ENCODE measurements at places on chromosomes 2 and 18.
A peak's percentile ranks its signal among the peaks of the same experiment; 100 is the strongest.

GRCh38 chr2:117523267-117523666 lies 291.2 kb upstream of the DDX18 start:
- DNase-seq, result no peak

DNA sequence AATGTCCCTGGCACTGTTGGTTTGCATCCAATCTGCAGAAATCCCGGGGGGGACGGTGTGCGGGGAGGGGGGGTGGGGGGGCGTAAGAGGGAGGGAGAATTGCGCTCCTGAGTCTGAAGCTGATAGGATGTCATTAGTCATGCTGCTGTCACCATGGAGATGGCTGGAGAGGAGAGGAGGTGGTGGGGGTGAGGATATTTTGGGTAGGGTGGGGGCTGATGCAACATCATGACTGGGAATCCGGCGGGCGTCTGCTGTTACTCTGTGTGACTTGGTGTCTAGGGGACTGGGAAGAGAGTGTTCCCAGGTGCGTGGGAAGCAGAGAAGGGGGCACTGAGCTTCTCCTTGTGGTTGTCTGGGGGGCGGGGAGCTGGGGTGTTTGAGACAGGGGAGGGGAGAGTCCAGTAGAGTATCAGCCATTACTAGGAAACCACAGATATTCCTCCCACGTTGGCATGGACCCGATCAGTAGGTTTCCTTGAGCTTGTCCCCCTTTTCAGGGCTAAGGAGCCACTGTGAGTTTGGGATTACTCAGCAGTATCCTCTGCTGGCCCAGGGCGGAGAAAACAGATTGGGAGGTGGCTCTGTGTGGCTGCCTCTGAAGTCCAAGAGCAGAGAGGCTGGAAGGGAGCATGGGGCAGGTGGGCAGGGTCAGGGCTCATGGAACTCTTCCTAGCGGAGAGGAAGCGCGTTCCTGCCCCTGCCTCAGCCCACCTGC lies 18.9 kb downstream of the TET3 start:
- DNase-seq, result peak; percentile 61

- no peak for DNase-seq
Observed at GRCh38 chr2:149001496-149001895, 37.0 kb upstream of the LYPD6B start.

DNA sequence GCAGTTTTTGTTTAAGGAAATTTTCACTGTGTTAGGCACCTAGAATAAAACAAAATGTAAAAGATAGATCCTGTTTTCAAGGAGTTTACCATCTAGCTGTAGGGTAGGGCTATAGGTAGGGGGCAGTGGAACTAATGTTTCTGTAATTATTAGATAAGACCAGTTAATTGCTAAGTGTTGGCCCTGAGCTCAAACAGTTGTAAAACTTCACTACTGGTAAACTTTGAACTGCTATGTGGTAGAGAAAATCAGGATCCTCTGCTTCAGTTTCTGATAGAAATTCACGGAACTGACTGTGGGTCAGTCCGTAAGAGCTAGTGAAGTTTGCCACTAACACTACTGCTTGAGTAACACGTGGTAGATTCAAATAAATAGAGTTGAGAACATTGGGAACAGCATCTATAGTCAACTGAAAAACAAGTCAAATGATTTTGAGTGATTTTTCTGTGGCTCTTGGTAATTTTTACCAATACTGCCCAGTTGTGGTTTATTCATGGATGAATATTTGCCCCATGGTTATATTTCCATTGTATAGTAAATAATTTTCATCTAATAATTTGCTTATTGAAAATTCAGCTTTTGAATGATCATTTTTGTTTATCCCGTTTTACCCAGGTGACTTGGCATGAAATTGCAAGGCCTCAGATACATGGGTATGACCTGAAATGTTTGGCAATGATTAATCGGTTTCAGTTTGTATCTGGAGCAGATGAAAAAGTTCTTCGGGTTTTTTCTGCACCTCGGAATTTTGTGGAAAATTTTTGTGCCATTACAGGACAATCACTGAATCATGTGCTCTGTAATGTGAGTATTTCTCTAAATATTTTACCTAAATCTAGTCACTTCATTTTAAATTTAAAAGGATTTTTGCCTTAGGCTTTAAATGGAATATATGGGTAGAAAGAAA lies 26.4 kb downstream of the ELP2 start:
- DNase-seq, result no peak

- no peak for DNase-seq
Observed at GRCh38 chr2:186927185-186927866, 78.4 kb upstream of the ZSWIM2 start.

DNA sequence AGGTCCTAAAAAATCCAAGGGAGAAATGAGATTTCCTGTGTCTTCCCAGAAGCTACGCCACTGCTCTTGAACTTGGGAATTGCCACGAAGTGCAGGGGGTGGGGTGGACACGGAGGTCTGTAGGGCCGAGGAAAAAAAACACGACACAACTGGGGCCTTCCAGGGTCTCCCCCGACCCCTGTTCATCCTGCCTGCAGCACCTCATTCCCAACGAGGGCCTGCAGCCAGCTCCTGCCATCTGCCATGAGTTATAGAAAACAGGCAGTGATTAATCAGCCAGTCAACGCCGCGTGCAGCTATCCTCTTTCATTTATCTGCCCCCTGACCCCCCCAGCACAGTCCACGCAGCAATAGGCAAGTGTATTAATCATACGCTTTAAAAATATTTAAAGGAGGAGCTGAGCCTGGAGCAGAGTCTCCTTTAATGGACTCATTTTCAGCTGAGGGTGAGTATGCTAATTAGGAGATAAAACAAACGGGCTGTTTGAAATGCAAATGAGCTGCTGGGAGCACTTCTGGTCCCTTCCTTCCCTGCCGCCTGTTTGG lies 209.9 kb downstream of the TFCP2L1 start:
- no peak for DNase-seq

DNA sequence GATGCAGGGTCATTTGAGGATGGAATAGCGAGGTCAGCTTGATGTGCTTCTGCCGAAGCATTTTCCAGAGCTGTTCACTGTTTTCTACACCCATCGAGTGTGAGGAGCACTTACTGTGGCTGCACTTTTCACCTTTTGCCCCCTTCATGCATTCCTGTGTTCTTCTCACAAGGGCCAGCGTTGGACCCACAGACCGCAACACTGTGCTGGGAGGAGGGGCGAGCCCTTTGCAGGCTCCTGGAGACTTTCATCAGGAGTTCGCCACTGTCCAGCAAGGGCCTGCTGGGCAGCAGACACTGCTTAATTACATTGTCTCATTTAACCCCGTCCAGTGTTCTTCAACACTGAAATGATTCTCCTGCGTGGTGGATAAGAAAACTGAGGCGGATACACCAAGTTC lies 29.9 kb downstream of the CYP26B1 start:
- DNase-seq, result no peak

- DNase-seq, result no peak
Observed at GRCh38 chr18:37496568-37496967, 69.0 kb downstream of the CELF4 start.

- no peak for DNase-seq
Observed at GRCh38 chr2:241848761-241849615, 9.7 kb downstream of the PDCD1 start.

- DNase-seq, result no peak
Observed at GRCh38 chr2:88489181-88489580, 36.7 kb upstream of the FOXI3 start.

GRCh38 chr2:45497355-45497754 lies 113.7 kb downstream of the SRBD1 start:
- DNase-seq, result peak; percentile 63

DNA sequence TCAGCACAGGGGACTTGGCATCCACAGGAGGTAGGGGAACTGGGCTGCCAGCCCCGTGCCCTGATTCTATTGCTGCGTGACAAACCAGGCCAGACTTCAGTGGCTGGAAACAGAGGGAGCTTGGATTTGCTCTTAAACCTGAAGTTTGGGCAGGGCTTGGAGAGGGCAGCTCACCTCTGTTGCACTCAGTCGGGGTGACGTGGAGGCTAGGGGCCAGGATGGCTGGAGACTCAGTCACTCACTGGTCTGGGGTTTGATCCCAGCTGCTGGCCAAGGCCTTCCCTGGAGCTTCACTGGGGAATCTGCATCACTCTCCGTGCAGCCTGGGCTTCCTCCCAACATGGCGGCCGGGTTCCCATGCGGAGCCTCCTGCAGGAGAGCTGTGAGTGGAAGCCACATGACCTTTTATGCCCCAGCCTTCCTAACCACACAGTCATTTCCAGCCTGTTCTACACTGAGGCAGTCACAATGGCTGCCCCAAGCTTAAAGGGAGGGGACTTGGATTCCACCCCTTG lies 175.2 kb upstream of the HDAC4 start:
- DNase-seq, result peak; percentile 43

- DNase-seq, result no peak
Observed at GRCh38 chr2:23402205-23402740, 17.3 kb downstream of the KLHL29 start.

DNA sequence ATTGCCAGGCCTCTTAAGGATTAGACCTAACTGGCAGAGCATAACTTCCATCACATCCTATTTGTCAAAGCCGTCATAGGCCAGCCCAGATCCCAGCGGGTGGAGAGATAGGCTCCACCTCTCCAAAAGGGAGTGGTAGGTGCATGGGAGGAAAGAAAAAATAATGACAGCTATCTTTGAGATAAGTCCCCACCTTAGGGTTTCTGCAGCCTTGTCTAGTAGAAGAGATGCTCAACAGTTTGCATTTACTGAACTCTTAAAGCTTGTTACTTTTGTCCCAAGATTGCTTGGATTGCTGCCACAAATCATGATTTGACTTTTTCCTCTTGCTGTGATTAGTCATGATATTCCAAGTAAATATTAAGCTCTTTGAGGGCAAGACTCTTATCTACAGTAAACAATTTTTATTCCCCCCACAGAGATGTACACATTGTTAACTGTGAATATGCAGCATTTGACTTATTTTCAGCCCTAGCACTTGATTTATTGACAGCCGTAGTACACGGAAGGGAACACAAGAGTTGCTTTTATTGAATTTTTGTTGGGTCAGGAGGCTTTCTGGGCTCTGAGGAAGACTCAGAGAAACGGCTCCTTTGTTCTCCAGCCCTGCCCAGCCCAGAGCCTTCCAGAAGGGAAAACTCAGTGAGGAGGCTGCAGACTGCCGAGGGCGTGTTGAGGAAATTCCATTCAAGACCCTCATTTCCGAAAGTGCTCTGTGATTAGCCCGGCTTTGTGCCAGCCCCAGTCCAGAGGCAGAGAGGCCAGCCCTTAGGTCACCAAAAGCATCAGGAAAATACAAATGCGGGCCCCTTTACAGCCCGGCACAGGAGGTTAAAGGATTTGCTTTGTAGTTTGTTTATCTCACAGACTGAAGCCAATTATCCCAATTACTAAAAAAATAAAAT lies 75.5 kb upstream of the ZNF532 start:
- no peak for DNase-seq

GRCh38 chr2:45681675-45682074 lies 30.2 kb downstream of the PRKCE start:
- DNase-seq, result no peak

DNA sequence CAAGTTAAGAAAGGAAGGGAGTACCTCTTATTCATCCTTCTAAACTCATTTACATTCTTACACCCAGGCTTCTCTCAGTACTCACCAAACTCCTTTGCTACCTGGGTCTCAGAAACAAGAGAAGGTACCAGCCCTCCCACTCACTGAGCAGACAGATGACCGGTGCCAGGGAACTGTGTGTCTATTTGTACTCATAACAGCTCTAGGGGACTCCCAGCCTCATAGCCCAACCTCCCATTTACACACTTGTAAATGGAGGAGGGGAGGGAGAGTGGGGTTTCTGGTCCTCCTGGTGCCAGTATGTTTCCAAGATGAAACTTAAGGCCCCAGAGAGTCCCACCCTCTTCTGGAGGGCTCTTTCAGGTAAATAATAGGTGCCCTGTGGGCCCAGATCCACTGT lies 42.8 kb upstream of the SIGLEC15 start:
- no peak for DNase-seq

DNA sequence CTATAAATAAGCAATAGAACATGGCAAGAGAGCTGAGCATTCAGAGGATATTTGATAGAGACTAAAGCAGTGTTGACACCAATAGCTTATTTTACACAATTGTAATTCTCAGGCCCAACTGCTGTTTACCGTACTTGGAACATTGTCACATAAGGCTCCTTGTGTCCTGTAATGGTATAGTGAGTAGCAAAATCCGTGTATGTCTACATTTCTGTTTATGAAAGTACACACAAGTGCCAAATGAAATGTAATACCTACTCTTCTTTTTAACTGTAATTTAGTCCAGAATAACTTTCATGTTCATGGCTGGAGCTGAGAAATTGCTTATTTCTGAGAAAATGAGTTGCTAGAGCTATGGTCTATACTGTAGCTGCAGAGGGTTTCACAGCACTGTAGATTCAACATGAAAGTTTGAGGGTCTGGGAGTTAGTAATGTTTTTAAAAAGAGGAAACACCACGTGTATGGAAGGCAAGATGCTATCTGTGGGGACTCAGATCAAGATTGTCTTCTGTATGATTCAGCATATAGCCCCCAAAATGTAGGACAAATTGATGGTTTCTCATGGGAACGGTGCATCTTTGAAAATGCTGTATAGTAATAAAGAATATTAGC lies 110.2 kb upstream of the NOSTRIN start:
- no peak for DNase-seq

GRCh38 chr2:241770936-241771285 lies 5.7 kb upstream of the GAL3ST2 start:
- peak; percentile 56 for DNase-seq

GRCh38 chr2:176242276-176242675 lies 27.0 kb upstream of the MTX2 start:
- no peak for DNase-seq

DNA sequence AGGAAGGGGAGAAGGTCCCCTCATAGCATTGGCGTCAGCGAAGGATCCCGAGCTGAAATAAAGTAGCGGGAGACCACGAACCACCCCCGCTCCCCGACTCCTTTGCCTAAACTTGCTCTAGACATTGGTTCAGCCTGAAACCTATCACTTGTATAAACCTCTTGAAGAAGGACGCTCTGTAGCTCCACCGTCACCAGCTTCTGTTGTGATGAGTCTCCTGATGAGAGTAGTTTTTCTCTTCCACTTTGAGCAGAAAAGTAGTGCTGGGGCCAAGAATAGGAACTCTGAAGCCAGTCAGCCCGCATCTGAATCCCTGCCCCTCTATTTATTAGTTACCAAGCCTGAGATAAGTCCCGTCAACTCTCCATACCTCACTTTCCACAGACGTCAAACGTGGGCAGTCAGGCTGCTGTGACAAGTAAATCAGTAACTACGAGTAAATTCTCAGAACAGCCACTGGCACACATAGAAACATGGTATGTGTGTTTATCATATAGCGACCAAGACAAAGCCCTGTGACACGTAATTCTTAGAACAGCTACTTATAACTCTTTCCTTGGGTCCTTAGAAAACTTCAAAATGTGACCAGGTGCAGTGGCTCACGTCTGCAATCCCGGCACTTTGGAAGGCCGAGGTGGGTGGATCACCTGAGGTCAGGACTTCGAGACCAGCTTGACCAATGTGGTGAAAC lies 61.7 kb downstream of the CD226 start:
- DNase-seq, result peak; percentile 81

GRCh38 chr2:218310853-218311540 lies 18.7 kb upstream of the TMBIM1 start:
- DNase-seq, result no peak

GRCh38 chr18:10262566-10262965 lies 191.9 kb upstream of the APCDD1 start:
- no peak for DNase-seq

GRCh38 chr2:55438391-55439100 lies 18.9 kb upstream of the CCDC88A start:
- DNase-seq, result no peak

- no peak for DNase-seq
Observed at GRCh38 chr2:241607162-241607885, 29.6 kb downstream of the THAP4 start.
